Spinal cord (tissue), 10 donors: ENCODE measurements at places on chromosomes 4 and X.

DNA sequence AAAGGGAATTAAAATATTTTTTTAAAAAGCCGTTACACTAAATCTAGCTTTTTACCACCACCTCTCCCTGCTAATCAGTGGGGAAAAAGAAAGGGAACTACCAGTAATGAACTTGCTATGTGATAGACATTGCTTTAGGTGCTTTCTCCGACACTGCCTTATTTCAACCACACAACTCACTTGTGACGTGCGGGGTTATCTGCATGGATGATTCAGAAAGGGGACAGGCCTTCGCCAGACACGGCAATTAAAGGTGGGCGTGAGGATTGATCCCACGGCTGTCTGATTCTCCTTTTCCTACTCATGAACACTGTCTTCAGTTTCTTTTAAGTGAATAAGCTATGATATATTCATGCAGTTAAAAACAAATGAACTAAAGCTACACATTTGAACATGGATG is 882 bp upstream of the CXCR3 start:
- no peak for DNase-seq

DNA sequence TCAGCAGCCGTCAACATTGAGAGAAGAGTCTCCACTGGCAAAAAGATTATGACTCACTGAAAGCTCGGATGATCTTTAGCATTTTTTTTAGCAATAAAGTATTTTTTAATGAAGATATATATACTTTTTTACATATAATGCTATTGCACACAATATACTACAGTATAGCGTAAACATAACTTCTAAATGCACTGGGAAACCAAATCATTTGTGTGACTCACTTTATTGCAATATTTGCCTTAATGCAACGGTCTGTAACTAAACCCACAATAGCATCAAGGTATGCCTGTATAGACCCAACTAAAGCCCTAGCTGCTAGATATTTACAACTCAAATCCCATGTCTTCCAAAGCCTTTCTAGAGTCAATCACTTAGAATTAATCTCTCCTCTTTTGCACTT is 52.3 kb upstream of the EDNRA start:
- DNase-seq: no peak

GRCh38 chr4:94621491-94622080 is 136.2 kb upstream of the BMPR1B start:
- no peak for DNase-seq

- no peak for DNase-seq
These were observed 130.7 kb upstream of the GPRIN3 start for GRCh38 chr4:89438102-89438831.

GRCh38 chr4:132823419-132823818 is 325.7 kb upstream of the PCDH10 start:
- no peak for DNase-seq

- no peak for DNase-seq
These were observed 154.6 kb downstream of the AFAP1 start for GRCh38 chr4:7785017-7785416.

DNA sequence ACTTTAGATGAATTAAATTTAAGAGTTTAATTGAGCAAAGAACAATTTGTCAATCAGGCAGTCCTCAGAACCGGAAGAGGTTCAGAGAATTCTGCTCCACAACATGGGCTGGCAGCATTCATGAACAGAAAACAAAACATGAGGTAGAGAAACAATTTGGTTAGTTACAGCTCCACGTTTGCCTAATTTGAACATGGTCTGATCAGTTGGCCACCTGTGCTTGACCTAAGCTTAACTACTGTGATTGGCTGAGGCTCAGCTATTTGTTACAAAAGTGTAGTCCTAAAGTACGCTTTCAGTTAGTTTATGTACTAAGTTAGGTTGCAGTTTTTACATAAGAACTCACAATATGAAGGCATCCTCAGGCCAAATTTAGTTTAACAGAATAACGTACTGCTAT is 258.6 kb downstream of the ADAM29 start:
- DNase-seq: no peak

- no peak for DNase-seq
These were observed 1333.9 kb upstream of the TENM3 start for GRCh38 chr4:180909279-180909678.

DNA sequence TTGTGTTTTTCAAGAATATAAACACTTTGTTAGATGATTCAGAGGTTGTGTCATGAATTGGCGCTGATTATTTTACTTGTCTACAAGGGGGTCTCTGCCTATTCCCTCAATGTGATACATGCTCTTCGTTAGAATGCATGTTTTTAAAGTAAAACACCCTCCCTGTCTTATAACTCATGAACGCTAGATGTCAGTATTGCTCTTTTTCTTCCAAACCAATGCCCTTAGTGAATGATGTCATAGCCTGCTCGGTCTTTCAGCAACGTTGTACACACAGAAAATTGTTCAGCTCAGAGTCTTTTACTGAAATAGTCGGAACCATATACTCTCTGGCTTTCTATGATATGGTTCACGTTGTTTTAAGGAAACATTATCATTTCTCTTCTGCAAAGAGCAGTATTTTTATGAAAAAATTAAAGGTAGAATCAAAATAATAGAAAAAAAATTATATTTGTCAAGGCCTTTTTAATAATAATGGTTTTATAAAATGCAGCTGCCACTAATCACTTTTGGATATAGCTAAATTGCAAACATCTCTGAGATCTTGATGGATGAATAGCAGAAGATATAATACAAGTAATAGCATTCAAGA is 292.9 kb downstream of the TLL1 start:
- DNase-seq: peak; percentile 77

GRCh38 chr4:144376866-144377265 is 236.3 kb upstream of the GYPA start:
- no peak for DNase-seq

DNA sequence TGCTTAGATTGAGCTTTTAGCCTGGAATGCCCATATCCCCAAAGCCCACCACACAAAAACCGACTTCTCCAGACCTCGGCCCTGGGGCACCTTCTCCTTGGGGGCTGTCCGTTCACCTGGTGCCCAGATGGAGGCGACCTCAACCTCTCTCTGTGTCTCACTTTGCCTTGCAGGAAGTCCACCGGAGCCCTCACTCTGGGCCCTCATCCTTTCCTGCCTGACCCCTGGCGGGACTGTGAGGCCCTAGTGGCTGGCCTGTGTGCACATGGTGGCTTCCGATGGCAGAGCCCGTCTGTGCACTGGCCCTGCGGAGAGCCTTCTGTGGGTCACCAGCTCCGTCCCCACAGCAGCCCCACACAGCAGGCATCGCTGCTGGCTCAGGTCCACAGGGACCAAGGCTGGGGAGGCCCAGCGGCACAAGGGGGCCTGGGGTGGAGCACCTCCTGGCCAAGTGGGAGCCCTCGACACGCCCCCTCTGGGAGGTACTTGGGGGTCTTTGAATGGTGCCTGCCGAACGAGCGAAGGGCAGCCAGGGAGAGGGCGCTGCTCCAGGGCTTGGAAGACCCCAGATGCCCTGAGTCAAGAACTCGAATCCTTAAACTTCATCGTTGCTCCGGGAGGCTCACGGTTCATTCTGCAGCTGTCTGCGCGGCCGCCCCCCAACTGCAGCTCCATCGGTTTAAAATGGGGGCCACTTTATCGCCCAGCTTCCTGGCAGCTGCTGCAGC is 97.2 kb upstream of the ADRA2C start:
- no peak for DNase-seq

DNA sequence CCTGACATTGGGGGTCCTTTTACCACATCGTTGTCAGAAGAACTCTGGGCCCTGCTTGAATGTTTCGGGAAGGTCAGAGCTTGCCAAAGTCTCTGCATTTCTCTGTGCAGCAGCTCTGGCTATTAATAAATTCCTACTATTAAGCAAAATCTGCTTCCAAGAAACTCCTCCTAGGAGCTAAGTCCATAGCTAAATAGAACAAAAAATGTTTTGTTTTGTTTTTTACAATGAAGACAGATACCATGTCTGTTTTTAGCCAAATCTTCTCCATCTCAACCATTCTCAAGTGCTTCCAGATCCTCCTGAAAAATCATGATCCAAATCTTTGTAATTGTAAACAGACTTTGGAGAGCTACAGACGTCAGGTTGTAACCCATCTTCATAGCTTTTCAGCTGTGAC is 161.6 kb downstream of the SPATA18 start:
- DNase-seq: no peak

- no peak for DNase-seq
These were observed 67.6 kb upstream of the TMEM150C start for GRCh38 chr4:82629238-82630000.

DNA sequence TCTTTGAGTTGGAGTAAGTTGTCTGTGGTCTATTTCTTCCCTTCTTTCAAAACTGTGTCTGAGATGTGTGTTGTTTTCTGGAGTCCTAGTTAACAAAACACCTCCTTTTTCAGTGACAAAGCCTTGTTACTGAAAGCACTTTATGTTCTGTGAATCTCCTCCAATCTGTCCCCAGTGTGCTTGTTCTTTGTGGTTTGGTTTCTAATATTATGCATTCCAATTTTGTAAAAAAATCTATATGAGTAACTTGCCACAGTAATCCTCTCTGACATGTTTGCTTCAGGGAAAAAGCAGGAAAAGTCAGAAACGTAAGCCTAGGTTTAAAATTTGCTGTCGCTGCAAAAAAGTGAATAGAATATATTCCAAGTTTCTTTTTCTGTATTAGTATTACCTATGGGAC is 12.4 kb downstream of the PRRG1 start:
- no peak for DNase-seq

DNA sequence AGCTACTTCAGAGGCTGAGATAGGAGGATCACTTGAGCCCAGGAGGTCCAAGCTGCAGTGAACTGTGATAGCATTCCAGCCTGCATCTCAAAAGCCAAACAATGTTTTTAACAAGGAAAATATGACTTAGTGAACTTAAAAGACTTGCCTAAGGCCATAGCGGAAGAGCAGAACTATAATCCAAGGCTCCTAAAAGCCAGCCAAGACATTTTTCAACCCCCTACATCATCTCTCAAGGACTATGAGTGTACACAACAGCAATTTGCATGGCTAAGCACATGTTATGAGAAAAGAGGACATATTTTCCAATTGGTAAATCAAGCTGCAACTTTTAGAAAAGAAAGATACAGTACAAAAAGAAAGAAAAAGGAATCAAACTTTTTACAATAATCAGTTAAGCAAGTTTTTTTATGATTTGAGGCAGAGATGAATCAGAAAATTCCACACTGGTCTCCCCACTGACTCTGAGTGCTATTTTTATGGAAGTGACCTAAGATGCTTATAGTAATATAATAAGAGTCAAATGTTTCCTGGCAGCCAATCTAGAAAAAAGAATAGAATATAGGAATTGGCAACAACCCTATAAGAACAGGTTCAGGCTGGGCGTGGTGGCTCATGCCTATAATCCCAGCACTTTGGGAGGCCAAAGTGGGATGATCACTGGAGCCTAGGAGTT is 9.8 kb upstream of the ACOT9 start:
- no peak for DNase-seq

- no peak for DNase-seq
These were observed 633.9 kb upstream of the CPEB2 start for GRCh38 chr4:14368391-14368790.

GRCh38 chr4:18405054-18405453 is 383.5 kb upstream of the LCORL start:
- DNase-seq: no peak

DNA sequence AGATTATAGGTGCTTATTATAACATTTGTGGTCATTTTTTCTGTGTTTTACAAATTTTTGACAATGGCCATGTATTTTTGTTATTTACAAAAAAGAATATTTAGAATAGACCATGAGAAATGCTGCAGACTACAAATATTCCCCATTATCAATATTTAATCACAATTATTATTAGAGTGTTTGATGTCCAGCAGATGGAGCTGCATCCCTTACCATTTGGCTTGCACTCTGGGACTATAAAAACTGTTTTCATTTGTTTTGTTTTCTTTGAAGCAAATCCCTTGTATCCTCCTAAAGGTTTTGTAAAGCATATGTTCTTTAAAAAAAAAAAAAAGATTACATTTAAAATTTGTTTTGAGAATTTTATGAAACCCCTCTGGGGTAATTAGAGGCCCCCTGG is 85.6 kb upstream of the CXorf66 start:
- peak; percentile 68 for DNase-seq

- DNase-seq: no peak
These were observed 41.0 kb upstream of the MAB21L2 start for GRCh38 chr4:150540959-150541360.

- no peak for DNase-seq
These were observed 83.2 kb downstream of the SH3KBP1 start for GRCh38 chrX:19804151-19804550.
